ENCODE measurements at places on chromosomes 4 and X. TPM values are rescaled to one million over a fixed set of nuclear protein-coding genes. Genes with fewer than 3 reads are reported as not detected.

DNA sequence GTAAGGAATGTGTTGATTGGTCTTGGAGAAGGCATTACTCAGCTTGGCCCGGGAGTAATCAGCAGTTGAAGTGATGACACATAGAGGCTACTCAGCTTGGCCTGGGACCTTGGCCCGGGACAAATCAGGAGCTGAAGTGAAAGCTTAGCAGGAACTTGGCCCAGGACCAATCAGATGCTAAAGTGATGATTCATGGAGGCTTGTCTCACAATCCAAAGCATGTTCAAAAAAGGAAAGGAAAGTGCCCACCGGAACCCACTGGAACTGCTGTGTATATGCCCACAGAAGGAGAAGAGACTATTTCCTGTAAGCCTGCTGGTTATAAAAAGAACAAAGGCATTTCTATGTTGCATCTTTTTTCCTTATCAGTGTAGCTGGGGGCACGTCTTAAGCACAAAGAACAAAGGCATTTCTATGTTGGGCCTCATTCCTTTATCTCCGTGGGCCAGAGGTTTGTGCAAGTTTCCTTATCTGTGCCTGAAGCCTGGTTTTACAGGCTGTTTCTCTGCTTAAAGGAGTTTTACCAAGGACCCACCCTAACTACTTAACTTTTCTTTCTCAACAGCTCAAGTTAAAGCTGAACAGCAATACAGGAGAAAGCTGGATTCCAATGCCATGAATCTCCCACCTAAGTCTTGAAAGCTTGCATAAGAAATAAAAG lies 1176.7 kb downstream of the NLGN4X start:
- no peak for DNase-seq

DNA sequence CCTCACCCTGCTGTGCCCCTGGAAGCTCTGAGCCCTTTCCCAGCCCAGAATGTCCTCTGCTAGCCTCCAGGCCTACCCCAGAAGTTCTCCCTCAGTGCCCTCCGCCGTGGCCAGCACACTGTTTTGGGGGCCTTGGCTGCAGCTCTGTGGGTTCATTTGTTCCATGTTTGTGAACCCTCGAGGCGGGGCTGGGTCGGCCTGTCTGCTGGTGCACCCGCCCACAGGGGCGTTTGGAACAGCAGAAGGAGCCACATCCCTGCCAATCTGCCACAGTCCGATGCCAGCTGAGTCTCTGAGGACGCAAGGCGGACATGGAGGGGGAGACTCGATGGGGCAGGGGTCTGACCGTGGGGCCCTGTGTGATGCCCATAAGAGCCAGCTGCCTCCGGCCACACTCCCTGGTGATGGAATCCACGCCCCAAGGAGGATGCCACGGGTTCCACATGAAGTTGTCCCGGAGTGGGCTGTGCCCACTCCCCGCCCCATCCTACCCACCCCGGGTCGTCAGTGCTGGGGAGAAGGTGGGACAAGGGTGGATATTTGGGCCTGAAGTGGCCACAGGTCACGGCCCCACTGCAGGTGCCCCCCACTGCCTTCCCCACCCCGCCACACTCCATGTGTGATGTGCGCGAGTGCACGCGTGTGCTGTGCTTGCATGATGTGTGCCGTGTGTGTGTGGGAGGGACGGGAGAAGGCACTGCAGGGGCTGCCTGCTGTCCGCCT lies 7.1 kb downstream of the ATP5ME start:
- no peak for DNase-seq

DNA sequence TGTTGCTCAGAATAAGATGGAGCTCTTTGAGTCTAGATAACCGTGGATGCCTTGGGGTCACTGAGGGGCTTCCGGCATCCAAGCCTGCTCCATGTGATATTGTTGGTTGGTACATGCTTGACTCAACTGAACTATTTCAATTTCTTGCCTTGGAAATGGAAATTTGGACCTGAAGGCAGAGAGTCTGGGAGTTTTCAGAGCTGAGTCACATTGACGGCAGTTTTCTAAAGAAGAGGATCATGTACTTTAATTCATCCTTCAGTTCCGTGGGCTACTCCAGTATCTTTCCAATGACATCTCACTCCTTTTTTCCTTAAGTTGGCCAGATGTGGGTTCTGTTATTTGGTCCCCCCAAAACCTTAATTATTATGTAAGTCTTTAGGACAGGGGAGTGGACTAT lies 100.5 kb downstream of the MFAP3L start:
- no peak for DNase-seq

DNA sequence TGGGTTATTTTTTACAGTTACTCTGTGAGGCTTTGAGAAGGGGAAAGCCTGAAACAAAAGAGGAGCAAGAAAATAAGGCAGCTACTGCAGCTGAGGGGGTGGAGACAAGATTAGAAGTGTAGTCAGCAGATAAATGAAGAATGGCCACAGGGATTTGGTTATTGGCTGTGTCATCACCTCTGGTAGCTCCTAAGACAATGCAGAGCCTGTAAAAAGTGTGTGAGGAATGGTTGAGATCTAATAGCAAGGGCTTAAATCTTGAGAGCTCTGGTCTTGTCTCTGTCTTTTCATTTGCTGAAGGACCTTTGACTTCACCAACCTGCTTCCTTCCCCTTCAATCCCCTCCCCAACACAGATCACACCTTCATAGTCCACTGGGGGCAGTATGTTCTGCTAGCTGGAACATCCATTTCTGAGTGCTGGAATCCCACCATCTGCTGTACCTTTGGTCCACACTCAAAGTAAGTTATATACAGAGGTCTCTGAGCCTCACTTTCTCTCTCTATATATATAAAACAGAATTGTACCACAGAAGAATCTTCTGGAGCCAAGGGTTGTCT lies 213.7 kb upstream of the ZIC3 start:
- no peak for DNase-seq

GRCh38 chrX:150051096-150051495 lies 112.8 kb upstream of the EOLA2 start:
- no peak for DNase-seq

- DNase-seq: no peak
Observed at GRCh38 chr4:171710743-171711142, 102.5 kb upstream of the GALNTL6 start.

GRCh38 chr4:138510053-138510452 lies 267.9 kb upstream of the SLC7A11 start:
- DNase-seq: no peak

DNA sequence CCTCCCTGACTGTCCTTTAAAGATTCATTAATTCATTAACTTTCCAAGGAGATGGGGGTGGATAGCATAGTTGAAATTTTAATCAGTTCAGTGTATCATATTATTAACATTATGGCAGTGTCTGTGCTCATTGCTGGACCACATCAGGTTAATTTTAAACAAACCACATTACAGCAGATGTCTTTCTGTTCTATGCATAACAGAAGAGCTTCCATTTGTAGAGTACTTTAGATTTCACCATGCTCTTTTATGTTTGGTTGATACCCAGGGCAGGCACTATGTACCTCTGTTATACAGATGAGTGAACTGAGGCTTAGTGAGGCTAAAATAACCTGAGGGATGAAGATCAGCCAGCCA lies 41.1 kb downstream of the AFF2 start:
- DNase-seq: no peak

- DNase-seq: no peak
Observed at GRCh38 chr4:112219826-112220366, 11.7 kb upstream of the AP1AR start.

GRCh38 chrX:111009256-111009655 lies 86.7 kb upstream of the PAK3 start:
- DNase-seq: no peak

GRCh38 chr4:164876700-164877324 lies at the start of gene APELA:
TSS of gene APELA (plus strand) at chr4:164877178. CDS start at chr4:164877332, 154 bp downstream.
- no peak for DNase-seq

- no peak for DNase-seq
Observed at GRCh38 chrX:40719731-40720130, 15.6 kb downstream of the MED14 start.

DNA sequence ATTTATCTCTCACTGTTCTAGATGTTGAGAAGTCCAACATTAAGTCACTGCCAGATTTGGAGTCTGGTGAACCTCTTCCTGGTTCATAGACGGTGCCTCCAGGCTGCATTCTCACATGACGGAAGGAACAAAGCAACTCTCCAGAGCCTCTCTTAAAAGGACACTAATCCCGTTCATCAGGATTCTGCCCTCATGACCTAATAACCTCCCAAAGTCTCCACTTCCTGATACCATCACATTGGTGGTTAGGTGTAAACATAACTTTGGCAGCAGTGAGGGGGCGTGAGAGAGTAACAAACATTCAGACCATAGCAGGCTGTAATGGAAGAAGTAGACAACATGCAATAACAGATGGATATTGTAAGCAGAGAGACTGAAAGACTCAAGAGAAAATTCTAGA lies 388.6 kb downstream of the PDHA2 start:
- no peak for DNase-seq

DNA sequence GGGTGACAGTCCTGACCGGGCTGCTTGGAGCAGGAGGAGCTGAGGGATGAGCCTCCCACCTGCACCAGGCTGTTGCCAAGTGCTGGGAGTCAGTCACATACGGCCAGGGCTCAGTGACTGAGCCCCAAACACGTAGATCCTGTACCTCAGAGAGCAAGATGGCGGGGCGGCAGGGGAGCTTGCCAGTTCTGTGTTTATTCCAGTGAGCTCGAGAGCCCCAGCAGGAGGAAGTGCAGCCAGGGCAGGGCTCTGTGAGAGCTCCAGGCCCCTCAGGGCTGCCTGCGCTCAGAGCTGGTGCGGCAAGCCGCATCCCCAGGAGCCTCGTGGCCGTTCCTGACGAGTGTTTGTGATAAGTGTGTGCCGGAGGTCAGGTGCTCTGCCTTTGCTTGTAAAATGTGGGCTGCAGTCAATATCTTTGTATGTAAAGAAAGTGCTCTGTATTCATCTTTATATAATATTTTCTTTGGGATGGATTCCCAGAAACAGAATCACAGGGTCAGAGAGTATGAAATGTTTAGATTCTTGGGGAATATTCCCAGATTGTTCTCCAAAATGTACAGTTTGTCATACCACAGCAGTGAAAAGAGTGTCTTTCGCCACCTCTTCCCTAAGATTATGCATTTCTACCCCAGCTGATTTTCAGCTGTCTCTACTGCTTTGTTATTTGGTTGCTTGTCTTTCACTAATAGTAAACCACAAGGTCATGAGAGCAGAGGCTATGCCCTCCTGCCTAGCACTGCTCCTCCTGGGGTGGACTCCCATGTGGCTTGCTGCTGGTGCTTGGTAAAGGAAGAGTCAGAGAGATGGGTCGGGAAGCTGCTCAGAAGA lies 50.3 kb downstream of the NELFA start:
- DNase-seq: no peak

DNA sequence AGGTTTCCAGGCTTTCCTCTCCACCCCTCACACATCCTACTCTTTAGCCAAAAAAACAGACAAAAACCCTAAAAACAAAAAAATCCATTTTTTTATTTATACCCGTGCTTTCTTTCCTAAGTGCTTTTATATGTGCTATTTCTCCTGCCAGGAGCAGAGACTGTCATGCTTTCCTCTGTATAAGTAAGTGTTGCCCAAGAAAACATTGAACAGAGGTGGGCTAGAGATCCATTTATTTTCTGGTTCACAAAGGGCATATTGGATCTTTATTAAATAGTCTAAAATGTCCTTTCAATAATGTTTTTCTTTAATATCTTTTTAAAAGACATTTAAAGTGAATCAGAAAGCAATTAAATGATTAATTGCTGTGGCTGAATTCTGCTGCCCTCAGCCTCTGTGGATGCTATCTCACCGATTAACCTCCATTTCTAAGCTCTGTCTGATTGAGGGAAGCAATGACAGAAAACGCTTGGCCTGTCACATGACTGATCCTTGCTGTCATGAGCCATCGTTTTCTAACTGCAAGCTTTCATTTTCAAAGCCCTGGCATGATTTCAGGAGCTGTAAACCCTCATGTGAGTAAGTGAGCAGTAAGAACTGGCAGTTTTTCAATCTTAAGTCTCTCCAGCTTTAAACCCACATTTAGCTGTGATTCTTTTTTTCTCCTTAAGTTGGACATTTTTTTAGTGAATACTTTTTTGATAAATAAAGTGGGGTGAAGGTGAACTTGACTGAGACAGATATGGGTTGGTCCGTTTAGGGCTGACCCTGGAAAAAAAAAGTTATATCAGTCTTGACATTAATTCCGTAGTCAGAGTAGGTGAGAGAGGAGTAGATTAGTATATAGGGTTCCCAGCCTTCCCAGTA lies 180.7 kb upstream of the PGRMC2 start:
- no peak for DNase-seq

DNA sequence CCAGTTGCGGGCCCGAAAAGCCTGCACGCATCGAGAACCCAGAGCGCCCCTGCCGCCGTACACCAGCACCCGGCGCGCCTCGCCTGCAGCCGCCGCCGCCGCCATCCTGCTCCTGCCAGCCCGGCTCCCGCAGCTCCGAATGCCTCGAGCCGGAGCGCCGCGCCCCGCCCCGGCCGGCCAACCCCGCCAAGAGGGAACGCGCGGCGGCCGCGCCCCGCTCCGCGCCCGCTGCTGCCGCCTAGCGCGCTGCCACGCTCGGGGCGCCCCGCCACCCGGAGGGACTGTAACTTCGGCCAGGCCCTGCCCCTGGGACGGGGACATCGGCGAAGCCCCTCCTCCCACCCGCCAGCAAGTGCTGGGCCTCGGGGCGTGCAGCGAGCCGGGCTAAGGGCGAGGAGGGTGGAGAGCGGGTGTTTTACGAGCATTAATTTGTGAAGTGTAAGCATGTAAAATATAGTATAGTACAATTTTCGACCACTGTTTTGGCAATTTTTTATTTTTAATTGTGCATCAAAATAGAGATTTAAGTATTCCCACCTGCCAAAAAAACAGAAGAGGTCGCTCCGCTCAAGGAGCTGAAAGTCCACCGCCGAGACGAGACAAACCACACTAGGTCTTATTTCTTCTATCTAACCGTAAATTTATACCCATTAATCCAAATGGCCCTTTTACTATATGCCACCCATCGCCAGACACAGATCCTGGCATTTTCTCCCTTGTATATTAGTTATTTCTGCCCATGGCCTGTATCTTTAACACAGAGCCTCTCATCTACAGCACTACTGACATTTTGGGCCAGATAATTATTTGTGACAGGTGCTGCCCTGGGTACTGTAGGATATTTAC lies at the start of gene QDPR:
Gene QDPR (minus strand): TSS at position 141 of the 846 bp plus-strand sequence. CDS start 36 bp downstream, at position 105.
- DNase-seq: peak; percentile 88

DNA sequence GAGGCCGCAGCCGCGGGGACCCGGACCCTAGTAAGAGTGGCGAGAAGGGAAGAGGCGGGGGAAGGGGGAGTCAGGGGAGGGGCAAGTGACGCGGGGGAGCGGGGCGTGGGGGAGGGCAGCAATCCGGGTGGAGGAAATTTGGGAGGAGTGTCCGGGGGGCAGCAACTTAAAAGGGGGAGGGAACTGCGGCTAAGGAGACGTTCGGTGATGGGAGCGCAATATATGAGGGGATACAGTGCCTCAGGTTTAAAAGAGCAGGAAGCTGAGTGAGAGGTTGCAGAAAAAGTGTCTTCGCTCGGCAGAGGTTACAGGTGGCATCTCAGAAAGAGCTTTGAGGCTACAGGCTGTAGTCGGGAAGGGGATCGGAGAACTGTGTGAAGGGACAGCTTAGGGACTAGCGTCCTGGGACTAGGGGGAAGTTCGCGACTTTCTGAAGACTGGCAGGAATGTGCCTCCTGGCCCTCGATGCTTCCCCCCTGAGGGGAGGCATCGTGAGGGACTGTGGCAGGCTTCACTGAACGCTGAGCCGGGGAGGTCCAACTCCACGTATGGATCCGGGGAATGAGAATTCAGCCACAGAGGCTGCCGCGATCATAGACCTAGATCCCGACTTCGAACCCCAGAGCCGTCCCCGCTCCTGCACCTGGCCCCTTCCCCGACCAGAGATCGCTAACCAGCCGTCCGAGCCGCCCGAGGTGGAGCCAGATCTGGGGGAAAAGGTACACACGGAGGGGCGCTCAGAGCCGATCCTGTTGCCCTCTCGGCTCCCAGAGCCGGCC lies 519 bp downstream of the FOXO4 start:
- DNase-seq: peak; percentile 18

NRK gene
- not detected for total RNA-seq

PLAC1 gene
- 1.3 TPM for total RNA-seq
